Retina (tissue), 1 donor: ENCODE measurements at places on chromosomes 6 and 20.

GRCh38 chr20:17969884-17970409, 1.1 kb downstream of the MGME1 start:
- no peak for DNase-seq

DNA sequence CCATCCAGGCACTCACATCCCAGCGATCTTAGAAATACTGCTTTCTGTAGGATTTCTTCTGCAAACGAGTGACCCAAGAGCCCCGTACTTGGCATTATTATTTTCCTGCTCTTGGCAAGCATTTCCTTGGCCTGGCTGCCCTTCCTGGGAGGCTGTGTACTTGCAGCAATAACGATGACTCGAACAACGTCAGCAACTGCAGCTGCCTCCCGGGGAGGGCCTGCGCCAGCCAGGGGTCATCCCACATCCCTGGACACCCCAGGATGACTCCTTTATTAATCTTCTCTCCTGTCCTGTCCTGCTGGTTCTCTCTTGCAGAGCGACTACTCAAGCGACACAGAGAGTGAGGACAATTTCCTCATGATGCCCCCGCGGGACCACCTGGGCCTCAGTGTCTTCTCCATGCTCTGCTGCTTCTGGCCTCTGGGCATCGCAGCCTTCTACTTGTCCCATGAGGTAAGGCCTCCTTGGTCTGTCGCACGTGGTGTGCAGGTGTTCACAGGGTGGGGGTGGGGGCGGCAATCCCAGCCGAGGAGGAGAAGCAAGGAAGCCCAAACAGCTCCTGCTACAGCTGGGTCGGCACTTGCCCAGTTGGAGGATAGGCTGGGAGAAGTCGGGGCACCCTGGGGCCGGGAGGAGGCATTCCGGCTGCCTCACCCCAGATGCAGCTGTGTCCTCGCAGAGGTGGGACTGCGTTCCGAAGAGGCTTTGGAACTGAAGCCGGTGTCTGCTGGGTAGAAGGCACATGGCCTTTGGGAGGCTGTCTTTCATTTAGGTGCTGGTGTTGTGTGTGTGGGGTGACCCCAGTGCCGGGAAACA, 115.3 kb downstream of the SYNDIG1 start:
- peak; percentile 12 for DNase-seq

DNA sequence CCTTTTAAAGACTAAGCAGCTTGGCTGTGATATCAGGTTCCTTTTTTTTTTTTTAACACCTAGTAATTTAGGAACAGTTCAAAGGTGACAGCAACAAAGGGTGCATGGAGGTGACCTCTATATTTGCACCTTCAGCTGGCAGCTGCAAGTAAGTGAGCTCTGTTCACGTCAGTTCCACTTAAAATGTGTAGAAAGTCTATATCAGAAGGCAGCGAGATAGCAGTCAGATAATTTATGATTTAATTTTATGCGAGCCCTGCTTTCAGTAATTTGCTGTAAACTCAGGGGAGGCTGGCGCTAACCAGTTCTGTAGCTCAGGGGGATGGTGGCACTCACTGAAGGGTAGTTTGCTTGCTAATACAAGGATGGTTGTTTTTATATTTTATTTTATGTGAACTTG, 602.8 kb upstream of the MMS22L start:
- no peak for DNase-seq

DNA sequence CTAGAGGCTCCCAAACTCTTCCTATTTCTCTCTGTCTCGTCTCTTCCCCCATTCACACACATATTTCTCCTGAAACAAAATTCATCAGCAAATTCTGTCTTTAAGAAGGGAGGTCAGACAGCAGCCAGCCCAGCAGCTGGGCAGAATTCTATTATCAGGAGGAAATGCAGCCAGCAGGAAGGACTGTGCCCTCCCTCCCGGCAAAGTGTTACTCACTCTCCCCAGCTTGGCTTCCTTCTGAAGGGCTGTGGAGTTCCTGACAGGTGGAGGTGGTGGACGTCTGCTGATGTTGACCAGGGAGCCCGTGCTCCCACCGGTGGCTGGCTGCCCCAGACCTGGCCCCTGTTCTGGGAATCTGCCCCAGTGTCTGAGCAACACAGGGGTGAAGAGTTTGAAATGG, 37.3 kb downstream of the KCNB1 start:
- DNase-seq, result no peak

- DNase-seq, result no peak
Measured at GRCh38 chr6:90131614-90132423, 164.8 kb downstream of the BACH2 start.

DNA sequence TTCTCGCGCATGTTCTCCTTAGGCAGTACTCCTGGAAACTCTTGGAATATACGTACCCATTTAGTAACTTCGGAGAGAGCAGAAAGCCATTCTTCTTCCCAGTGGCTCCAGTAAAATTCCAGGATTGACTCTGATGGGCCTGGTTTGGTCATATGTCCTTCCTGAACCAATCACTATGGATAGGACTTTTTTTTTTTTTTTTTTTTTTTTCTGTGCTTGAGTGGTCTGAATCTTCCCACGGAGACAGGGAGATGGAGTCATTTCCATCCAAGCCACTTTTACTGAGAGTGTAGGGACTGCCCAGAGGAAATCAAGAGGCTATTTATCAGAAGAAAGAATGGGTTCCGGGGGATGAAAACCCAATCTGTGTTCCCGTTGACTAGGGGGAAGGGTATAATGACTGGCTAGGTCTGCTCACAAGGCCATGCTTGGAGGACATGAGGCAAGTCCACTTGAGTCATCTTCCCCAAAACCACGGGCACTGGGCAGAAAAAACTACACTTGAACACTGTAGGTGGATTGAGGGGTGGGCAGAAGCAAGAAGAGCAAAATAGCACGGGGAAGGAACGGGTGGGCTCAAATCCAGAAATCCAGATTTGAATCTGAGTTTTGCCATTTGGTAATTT, 35.4 kb upstream of the MRPS18A start:
- no peak for DNase-seq

GRCh38 chr20:63521602-63522001, 1.0 kb downstream of the PPDPF start:
- DNase-seq, result no peak

DNA sequence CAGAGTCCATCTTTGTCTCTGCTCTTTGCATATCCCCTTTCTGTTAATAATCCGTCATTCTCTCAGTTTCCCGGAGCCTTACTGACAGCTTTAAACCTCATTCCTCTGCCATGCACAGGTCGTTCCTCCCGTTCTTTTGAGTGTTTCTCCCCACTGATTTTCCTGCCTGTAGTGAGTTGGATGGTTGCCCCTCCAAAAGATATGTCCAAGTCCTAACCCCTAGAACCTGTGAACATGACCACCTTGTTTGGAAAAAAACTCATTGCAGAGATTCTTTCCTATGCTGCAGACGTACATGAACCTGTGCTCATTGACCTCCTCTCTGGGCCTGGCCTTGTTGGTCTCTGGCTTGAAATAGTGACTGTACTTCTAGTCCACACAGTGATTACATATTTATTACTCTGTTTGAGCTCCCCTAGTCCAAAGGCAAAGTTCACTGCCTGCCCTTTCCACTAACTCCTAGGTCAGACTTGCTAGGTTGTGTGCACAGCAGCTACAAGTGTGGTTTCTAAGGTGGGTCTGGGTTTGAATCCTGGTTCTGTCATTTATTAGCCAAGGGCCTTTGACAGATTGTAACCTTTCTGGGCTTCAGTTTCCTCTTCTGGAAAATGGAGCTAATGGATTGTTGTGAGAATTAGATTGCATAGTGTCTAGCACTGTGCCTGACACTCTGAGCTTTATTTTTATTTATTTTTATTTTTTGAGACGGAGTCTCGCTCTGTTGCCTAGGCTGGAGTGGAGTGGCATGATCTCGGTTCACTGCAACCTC, 29.3 kb downstream of the PPARD start:
- DNase-seq, result no peak

DNA sequence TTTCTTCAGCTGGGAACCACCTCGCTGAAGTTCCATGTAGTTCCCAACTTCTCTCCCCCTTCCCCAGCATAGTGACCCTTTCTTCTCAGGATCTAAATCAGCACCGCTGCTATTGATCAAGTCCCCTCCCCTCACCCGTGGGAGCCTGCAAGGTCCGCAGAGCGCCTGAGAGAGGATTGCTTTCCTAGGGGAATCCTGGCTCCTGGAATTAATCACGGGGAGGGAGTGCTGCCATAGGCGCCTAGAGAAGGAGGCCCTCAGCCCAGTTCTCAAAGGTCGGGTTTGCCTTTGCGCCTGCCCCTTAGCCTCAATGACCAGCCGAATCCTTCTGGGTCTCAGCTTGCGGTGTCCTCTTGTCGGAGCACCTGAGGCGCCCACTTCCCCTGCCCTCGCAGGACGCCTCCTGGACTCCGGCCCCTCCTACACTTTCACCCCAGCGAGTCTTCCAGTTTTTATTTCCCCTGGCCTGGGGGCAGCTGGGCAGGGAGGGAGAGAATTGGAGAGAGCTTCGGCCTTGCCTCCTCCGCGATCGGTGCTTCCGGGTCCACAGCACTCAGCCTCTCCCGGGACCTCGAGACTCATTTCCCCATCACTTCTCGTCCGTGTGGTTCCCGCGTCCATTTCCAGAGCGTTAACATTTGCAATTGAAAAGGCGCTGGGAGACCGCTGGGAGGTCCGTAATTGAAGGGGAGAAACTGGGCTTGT, 3.1 kb upstream of the NKX2-2 start:
- DNase-seq, result peak; percentile 55

- no peak for DNase-seq
Measured at GRCh38 chr6:37861452-37861851, 41.9 kb downstream of the ZFAND3 start.

GRCh38 chr20:1718604-1719384, 61.2 kb upstream of the SIRPG start:
- DNase-seq, result no peak

DNA sequence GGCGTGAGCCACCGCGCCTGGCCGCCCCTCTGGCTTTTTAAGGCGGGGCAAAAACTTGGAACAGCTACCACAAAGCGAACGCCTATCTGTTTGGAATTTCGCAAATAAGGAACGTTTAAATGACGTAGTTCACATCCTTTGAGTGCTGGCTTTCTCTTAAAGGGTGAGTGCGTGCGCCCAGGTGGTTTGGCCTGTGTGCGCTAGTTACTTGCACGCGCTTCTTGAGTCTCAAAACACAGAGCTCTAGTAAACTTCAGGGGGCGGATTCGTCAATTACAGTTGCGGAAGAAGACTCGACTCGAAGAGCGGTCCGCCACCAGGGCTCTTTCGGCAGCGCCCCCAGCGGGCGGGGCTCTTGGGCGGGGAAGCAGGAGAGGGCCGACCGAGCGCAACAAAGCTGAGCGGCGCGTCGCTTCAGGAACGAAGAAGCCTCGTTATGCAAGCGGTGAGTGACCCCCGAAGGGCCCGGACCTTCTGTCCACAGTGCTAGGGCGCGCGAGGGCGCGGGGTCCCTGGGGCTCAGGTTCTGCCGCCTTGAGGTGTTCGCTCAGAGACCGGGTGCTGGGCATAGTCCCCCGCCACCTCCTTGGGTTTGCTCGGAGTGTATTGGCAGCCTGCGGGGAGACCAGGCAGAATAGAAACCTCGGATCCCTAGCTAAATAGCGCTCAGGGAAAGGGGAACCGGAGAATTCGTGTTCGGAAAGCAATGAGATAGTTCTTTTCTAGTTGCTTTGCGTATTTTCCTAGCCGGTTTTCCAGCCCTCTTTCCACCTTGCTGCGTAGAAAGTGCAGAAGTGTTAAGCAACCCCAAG, at the start of gene SYCP2L:
SYCP2L (plus strand) TSS at position 362 of the 812 bp plus-strand sequence; CDS start at position 437, 75 bp downstream.
- peak; percentile 90 for DNase-seq

GRCh38 chr20:59364611-59365010, 64.2 kb downstream of the EDN3 start:
- DNase-seq, result peak; percentile 53

GRCh38 chr20:34708621-34709043, 4.5 kb downstream of the TP53INP2 start:
- DNase-seq, result peak; percentile 61

- DNase-seq, result peak; percentile 90
Measured at GRCh38 chr20:2162823-2163166, 61.2 kb downstream of the STK35 start.

GRCh38 chr6:52352239-52353018, 9.5 kb upstream of the PAQR8 start:
- DNase-seq, result no peak

GRCh38 chr6:47306887-47307286, 2.8 kb downstream of the TNFRSF21 start:
- no peak for DNase-seq

DNA sequence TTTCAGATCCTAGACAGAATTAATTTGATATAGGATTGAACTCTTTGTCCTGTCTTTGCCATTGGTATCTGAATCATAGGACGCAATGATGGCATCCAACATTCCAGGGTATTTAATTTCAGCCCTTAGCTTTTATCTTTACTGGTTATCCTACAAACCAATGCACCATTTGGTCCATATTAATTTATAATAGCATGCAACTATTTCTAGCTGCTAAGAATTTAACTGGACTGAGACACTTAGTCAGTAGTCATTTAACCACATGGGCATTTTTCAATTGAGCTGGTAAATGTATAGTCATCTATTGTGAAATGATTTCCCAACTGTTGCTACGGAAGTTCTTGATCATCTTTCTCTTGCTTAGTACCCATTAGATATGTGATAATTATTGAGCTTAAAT, 141.1 kb downstream of the CD164 start:
- DNase-seq, result no peak

- no peak for DNase-seq
Measured at GRCh38 chr6:114390176-114390575, 47.4 kb upstream of the HS3ST5 start.

DNA sequence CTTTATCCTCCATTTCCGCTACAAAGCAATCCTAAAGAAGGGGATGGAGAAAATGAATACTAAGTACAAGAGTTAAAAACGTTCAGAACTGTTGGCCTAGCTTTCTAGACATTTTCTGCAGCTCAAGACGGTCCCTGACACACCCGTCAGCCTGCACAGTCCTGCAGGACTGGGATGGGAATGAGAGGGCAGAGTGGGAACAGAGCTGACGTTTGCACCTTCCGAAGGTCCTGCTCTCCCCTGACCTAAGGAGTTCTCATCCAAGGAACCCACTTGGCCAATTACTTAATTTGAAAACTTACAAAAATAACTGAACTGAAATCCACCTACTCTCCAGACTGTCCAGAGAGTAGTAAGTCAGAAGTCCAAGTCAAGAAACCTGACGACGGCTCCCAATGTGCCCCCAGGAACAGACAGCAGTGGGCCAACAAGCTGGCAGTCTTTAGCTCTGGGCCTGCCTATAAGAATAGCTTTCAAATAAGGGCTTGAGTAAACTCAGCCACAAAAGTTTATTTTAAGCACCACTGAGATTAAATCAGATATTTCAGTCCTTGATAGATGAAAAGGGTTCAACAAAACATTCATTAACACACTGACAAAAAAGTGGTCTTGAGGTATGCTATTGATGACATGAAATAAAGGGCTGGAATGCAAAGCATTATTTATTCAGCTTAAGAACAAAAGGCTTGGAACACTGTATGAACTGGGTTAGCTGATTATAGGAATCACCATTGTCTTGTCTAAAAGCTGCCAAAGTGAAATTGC, 76.8 kb downstream of the CNKSR3 start:
- peak; percentile 38 for DNase-seq
